ENCODE measurements at places on chromosomes 3 and 15.

DNA sequence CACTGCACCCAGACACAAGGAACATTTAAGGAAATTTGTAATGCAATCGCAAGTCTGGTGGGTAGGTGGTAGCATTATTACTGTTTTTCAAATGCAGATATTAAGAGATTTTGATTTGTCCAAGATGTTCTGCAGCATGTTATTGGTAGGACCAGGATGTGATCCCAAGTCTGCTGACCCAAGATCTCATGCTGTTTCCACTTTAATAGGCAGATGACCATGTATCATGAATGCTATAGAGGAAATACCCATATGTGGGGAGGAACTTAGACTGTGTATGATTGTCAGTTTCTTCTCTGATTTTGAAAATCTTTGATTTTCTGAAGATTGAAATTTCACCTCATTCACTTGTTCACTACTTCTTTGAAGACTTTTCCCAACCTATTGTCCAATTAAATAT is 28.7 kb downstream of the ATP6V1A start:
- no peak for DNase-seq

DNA sequence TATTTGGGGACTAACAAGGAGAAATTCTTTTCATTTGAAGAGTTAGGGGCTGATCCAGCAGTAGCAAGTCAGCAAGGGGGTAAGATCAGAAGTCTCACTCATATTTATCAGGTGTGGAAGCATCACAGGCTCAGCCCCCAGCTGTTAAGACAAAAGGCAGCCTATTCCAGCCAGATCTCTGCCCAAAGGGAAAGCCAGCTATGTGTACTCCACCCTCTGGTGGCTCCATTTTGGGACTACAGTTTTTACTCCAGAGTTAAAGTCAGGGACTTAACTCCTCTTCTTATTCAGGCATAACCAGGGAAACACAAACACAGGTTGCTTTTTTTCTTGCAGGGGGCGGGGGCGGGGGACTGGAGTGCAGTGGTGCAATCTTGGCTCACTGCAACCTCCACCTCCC is 19.2 kb downstream of the UBP1 start:
- no peak for DNase-seq

- no peak for DNase-seq
These were observed 28.6 kb upstream of the ATP13A5 start for GRCh38 chr3:193407112-193407511.

DNA sequence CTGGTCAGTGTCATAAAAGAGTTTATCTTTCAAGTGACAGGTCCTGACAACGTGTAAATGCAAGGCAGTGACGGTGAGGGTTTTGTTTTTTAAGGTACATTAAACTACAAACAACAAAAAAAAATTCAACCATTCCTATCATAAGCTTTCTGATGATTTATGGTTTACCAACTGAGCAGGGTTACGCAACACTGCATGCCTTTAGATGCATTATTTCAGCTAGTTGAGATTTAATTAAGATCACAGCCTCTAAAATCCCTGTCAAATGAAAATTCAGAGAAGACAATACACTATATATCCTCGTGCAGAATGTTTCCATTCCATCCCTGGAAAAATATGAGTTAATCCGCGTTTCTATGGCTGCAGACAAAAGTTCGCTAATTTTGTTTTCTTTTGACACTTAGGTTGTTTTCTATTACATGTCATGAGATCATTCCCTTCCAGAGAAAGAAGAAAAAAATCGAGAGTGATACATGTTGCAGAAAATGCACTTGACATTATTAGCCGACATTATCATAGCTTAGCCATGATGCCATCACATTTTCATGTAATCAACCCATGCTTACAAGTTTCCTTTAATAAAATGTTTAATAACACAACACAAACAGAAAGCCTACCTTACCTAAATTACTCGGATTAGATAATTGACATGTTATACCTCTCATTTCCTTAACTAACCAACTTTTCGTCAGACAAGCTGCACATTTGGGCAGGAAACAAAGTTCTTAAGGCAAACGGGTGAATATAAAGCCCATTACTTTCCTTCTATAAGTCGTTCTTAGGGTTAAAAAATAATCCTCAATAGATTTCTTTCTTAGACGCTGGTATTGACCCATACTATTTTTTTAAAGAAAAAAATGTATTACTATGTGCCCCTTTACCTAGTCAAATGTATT is 521.2 kb downstream of the FOXP1 start:
- DNase-seq = no peak

DNA sequence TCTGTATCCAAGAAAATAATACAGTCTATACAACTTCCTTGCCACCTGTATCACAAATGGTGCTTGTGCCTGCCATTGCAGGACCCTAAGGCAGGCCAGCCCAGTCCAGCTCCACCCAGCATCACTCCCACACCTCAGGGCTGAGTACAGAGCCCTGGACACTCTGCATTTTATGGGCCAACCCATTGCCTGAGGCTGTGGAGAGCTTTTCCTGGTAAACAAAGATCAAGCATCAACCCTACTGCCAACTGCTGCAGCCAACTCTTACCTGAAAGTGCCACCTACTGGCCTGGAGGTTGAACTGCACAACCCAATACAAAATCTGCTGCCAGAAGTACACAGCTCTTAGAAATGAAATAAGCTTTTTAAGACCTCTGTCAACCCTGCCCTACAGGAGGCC is 1082.2 kb downstream of the NAALADL2 start:
- DNase-seq = no peak

DNA sequence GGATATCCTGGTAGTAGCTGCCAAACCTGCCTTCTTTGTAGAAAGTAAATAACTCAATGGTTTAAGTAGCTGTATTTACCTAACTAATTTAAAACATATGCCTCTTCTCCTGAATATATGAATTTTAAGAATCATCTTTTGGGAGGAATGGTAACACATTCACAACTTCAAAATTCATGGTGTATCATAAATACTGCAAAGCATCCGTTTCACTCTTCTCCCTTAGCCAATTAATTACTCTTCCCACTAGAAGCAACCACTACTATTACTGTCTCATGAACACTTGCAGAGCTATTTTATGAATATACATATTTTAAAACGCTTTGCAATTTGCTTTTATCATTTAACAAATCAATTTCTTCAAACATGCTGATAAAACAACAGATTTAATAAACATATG is 59.0 kb upstream of the USP50 start:
- DNase-seq = no peak

GRCh38 chr15:74857082-74857655 is 14.2 kb upstream of the ULK3 start:
- no peak for DNase-seq
